ENCODE measurements at places on chromosomes 1 and 21. TPM values are rescaled to one million over a fixed set of nuclear protein-coding genes. Genes with fewer than 3 reads are reported as not detected.

DNA sequence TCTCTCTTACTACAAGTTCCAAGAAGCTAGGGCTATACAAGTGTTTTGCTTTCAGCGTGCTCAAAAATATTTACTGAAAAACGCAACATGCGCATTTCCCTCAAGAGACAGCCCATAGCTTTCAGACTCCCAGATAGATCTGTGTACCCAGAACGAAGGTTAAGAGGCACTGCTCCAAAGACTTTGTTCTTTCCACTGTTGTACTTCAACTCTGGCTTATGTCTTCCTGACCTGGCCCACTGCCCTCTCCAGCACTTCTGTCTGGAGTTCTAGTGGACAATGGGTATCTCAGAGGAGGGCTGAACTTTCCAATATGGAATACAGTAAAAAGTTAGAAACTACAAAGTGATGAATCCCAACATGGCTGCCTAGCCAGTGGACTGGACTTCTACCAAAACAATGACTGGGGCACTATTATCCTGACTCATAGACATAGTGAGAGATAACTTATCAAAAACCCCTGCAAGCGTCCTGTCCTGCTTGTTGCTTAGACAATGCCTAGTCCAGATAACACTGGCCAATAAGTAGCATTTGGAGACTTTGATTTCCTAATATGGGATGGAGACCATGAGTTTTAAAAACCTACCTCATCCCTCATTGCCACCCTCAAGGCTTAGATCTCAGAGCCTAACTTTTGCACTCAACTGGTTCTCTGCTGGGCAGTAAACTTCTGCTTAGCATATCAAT, 8.8 kb upstream of the ADAR start:
- DNase-seq = no peak

DNA sequence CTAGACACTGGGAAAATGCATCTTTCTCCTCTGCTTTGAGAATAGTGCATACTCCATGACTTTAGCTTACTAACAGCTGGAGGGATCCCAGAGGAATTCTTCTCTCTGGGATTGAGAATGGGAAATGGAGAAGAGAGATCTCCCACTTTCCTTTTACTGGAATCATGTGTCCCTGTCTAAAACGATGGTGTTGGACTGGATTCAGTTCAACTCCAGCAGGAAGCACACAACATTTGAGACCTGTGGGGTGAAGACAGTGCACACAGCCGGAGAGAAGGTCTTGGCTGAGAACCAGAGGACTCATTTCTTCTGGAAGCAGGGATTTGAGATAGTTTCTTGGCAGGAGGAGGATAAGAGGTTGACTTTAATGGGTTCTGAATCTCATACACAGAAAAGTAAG, 58.7 kb downstream of the TRABD2B start:
- DNase-seq = no peak

DNA sequence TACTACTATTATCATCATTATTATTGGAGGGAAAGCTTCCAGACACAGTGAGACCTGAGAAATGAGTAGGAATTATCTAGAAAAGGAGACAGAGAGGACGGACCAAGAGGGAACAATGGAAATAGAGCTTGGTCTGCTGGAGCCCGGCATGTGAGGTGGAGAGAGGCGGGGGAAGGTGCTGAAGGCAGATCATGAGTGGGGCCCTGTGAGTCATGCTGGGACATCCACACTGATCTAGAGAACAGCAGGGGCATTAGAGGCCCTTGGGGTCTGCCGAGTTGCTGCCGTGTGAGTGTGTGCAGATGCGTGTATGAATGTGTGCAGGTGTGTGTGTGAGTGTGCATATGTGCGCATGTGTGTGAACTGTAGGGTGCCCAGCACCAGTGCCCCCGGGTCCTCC, 65.7 kb downstream of the TMCO4 start:
- no peak for DNase-seq

The ITLN2 gene
- 0.47 TPM for polyA plus RNA-seq

The SPATA45 gene
- not detected for polyA plus RNA-seq
